Pulmonary artery endothelial cell (primary cell): ENCODE measurements at places on chromosomes 13 and 19.

DNA sequence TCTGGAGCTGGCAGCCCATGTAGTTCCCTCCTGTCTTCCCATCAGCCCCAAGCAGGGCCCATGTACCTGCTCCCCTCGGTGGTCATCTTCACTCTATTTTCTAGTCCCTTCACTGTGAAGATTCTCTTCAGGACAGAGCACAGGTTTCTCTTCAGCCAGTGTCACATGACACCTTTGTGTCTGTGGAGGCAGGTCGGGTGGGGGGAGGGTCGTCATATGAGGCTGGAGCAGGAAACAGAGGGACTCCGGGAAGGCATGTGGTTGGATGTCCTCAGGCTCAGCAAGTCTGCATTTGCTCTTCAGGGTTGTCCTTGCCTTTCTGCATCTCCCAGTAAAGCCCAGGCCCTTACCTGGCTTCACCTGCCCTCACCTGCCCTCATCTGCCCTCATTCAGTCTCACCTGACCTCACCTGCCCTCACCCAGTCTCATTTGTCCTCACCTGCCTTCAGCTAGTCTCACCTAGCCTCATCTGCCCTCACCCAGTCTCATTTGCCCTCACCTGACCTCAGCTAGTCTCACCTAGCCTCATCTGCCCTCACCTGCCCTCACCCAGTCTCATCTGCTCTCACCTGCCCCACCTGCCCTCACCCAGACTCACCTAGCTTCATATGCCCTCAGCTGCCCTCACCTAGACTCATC, 120.3 kb downstream of the ZDHHC20 start:
- no peak for DNase-seq

DNA sequence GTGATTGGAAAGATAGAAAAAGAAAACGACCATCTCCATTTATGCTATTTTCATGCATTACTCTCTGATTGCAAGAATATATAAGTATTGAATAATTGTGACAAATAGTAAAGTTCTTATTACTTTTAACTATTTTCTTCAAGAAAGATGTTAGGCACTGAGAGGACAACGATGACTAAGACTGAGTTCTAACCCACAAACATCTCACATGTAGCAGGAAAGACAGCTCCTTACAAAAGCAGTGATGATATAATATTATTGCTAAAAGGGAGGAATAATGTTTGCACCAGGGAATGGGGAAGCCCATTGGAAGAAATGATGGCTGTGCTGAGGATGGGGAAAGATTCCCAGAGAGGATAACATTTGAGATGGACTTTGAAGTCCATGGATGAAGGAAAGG, 22.6 kb downstream of the RXFP2 start:
- DNase-seq, result no peak

DNA sequence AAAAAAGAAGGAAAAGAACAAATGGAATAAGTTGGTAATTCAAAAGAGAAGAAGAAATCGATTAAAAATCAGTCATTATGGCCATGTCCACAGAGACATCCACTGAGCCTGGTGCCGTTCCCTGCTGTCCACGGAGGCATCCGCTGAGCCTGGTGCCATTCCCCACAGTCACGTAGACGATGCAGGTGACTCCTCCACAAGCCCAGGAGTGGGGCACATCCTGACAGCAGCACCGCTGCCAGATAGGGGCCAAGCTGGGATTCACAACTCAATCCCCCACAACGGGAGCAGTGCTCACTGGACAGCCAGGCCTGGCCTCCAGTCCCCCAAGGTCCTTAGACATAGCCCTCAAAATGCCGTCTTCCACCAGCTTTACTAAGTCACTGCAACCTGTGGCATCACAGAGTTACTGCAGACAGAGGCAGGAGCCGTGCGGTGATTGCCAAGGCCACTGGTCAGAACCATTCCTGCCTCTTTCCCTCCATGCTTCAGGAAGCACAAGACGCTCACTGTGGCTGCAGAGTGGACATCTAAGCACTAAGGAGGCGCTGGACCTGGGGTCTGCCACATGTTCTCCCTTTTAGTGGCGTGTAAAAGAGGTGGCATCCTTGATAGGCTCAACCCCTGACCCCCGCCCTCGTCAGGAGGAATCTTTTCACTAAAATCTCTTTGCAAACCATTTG, 131.5 kb upstream of the SPACA7 start:
- no peak for DNase-seq

GRCh38 chr13:51869916-51870315, 8.1 kb downstream of the CCDC70 start:
- no peak for DNase-seq

- DNase-seq, result no peak
Measured at GRCh38 chr13:27634231-27634630, 12.5 kb downstream of the POLR1D start.

DNA sequence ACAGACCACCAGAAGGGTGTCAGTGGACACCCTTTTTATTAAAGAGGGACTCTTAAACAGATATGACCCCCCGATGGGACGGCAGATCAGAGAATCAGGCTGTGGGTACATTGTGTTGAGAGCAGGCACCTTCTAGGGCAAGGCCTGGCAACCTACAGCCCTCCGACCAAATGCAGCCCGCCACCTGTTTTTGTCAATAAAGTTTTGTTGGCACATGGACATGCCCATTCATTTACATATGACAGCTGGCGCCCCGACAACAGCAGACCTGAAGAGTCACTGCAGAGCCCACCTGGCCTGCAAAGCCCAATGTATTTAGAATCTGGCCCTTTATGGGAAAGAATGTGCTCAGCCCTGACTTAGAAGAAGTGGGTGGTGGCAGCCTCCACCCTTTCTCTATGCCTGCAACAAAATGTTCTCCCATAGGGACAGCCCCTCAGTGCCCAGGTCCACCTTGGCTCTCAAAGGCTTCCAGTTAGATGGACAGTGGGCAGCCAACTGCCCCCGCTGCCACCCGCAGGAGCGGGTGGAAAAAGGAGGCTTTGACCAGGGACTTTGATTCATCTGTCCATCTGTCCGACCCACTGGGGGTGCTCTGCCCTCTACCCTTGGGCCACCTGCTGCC, 184.9 kb downstream of the PTPRS start:
- DNase-seq, result no peak

- DNase-seq, result no peak
Measured at GRCh38 chr13:51277928-51278327, 55.7 kb downstream of the FAM124A start.
